ENCODE measurements at places on chromosomes 6 and 20.

DNA sequence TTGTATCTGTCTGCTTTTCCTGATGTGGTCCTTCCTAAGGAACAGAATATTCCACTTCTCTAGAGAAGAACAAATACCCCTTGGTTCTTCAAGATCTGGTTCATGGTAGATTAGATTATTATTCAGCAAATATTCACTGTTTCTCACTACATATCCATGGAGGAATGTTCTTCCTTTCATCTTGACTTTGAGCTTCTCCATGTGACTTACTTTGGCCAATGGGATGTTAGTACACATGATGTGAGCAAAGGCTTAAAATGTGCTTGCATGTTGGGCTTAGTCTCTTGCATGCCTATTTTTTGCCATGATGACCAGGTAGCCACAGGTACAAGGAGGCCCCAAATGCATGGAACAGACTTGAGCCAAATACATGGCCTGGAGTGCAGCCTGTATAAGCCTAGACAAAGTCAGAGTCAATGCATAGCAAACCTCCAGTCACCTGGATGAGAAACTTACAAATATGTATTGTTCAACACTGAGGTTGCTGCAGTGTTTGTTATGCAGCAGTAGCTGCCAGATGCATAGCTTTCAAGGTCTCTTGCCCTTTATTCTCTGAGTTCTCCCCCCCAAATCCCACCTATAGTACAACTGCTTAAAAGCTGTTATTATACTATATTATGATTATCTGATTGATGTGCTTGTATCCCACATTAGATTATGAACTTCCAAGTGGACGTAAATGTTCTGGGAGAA is 50.0 kb upstream of the CHD6 start:
- DNase-seq: no peak

DNA sequence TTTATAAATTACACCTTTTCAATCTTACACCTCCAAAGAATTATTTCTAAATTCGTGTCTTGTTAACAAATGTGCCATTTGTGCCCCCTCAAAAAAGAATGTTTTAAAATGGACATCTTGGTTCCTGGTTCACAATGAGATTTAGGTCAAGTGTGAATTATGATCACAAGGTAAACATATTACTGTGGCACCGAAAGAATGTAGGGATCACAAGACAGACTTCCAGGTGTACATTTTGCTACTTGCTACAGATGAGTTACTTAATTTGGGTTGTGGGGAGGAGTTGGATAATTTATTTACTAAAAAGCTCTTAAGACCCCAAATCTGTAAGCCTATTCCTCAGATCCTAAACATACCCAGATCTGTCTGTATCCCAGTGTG is 25.0 kb upstream of the ADTRP start:
- no peak for DNase-seq

- no peak for DNase-seq
These were observed 16.3 kb downstream of the TRAF3IP2 start for GRCh38 chr6:111589366-111589765.

DNA sequence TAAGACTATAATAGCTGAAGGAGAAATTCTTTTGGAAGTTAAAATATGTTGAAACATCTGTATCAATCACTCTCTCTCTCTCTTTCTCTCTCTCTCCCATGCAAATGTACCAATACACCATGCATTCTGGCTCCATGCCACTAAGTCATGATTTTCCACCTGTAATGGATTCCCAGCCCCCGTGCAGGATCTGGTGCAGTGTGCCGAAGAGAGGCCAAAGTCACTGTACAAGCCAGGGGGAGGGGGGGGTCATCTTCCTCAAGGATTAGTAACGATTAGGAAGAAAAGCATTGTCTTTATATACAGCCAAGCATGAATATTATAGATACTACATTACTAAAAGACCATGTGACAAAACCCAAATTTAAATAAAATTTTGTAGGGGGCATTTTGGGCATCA is 725.1 kb downstream of the KIF16B start:
- DNase-seq: no peak

DNA sequence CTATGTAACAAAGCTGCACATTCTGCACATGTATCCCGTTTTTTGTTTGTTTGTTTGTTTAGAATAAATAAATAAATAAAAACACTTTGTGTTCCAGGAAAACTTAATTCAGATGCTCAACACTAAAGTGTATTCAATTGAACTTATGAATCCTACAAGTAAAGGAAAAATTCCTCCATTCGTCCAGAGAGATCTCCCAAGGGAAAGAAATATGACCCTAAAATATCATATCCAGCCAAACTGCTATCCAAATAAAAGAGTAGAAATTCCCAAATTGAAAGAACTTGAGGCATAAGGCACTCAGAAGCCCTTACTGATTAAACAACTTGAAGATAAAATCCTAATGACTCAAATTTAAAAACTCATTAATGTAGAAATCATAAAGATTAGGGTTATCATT is 90.4 kb downstream of the MOXD1 start:
- DNase-seq: no peak

DNA sequence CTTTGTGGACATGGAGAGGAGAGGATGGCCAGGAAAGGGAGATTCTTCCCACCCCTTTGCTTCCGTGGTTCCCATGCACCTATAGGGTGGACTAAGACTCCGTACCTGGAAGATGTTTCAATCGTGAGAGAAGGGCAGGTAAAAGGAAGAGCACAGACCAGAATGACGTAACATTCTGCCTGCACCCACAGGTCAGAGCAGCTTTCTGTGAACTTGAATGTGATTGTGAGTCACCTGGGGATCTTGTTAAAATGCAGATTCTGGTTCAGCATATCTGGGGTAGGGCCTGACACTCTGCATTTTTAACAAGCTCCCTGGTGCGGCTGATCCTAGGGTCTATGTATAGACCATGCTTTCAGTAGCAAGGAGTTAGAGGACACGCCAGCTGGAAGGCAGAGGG is 164.1 kb upstream of the SGK1 start:
- DNase-seq: no peak

DNA sequence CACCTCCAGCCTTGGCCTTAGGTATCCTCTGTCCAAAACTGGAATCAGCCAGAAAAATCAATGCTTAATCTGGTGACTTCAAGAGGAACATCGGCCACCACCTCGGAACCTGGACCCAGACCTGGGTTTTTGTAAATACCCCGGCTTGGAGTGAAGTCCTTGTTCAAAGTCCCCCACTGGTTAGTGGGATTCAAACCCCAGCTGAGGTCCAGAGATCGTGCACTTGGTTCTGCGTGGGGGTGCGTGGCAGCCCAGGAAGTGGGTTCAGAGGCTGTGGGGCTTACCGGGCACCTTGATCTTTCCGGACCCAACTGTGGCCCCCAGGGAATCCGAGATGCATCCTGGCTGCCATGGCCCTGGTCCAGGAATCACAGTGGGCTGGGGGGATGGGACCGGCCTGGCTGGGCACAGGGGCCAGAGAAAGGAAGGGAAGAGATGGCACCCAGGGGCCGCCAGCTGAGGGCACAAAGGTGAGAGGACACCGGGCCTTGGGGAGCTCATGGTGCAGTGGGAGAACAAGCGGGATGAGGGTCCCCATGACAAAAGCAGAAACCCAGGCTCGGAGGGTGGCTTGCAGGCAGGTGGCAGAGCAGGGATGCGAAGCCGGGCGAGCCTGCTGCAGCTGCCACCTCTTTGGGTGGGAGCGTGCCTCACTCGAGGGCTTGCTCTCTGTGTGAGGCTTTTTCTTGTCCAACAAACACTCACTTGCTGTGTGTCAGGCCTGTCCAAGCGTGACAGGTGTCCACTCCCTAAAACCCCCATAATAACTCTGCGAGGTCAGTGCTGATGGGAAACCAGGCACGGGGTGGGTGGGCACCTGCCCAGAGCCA is 27.7 kb downstream of the ZBP1 start:
- no peak for DNase-seq

DNA sequence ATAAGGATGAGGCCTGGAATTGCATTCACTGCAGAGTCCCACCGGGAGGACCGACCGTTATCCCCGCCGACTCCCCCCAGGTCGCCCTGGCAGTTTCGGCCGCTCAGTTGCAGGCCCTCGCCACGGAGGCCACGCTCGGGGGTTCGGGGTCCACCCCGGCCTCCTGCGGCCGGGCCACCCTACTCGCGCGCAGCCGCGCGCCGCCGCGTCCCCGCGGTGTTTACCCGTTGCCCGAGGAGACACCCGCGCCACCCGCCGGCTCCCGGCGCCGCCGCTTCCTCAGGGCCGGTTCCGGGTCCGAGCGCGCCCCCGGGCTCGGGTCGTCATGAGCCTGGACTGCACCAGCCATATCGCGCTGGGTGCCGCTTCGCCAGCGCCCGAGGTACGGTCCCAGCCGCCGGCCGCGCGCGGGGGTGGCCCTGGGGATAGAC is at the start of gene CCDC170:
Gene CCDC170, plus strand, starts transcription at position 214 of the 431 bp plus-strand sequence. Its CDS starts 112 bp downstream, at position 326.
- DNase-seq: peak; percentile 39

- no peak for DNase-seq
These were observed 565.4 kb downstream of the RFPL4B start for GRCh38 chr6:112912416-112913101.

- DNase-seq: no peak
These were observed 300.5 kb downstream of the TFAP2C start for GRCh38 chr20:56929606-56930005.

GRCh38 chr6:156183678-156184077 is 593.5 kb upstream of the ARID1B start:
- no peak for DNase-seq

DNA sequence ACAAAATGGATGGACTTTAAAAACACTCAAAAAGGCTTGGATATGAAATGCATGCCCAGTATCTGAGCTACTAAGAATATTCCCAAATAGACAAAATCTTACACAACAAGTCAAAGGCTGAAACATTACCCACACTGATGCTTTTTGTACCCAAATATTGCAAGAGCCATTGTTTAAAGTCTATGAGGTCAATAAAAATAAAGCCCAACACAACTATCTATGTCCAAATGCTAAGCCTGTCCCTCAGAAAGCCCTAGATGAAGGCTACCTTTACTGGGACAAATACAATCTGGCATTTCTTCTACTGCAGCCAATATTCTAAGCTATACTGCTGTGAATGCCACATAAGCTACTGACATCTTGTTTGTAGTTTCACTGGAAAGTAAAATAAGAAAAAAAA is 54.3 kb downstream of the RALGAPA2 start:
- DNase-seq: no peak

- DNase-seq: no peak
These were observed 244.3 kb downstream of the PTPRT start for GRCh38 chr20:42945234-42945994.

- no peak for DNase-seq
These were observed 46.9 kb upstream of the ARMH2 start for GRCh38 chr6:24845578-24845977.

DNA sequence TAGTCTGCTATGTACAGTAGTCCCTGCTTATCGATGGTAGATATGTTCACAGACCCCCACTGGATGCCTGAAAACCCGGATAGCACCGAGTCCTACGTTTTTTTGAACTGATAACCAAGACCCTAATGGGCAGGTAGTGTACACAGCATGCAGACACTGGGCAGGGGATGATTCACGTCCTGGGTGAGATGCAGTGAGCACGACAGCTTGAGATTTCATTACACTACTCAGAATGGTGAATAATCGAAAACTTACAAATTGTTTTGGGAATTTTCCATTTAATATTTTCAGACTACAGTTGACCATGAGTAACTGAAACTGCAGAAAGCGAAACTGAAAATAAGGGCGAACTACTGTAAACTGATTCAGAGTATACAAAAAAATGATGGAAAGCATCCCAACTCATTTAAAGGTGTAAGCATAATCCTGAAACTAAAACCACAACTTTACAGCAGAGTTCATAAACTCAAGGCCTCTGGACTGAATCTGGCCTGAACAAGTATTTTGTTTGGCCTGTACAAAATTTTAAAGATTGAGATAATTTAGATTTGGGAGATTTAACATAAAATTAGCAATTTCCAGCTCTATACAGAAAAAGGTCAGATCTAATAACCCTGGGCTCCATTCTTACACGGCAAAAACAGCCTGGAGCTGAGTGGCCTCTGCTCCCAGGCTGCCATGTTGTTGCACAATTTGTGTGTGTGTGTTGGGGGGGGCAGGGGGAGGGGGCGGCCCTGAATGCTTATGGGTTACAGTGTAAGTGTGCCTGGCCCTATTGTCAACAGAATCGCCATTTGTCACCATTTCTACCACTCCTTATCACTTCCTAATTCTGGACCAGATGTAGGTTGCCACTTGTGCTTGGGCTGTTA is 34.9 kb downstream of the RNF24 start:
- DNase-seq: peak; percentile 41

- DNase-seq: no peak
These were observed 46.9 kb downstream of the MMUT start for GRCh38 chr6:49416195-49416594.

DNA sequence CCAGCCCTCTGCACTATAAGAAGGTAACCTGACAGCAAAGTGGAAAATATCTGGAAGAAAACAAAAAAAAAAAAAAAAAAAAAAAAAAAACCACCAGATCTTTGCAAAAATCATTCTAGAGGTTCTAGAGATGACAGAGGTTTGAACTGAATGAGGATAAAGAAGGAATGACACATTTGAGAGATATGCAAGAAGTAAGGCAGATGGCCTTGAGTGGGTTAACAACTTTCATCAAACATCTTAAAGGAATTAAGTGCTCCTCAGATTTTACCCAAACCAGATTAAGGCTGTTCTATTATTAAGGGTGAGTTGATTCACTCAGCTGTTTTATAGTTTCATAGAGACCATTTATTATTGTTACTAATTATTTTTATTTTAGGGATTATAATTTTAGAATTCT is 62.0 kb downstream of the RSPO3 start:
- DNase-seq: no peak

GRCh38 chr6:112636650-112637262 is 289.6 kb downstream of the RFPL4B start:
- DNase-seq: no peak

DNA sequence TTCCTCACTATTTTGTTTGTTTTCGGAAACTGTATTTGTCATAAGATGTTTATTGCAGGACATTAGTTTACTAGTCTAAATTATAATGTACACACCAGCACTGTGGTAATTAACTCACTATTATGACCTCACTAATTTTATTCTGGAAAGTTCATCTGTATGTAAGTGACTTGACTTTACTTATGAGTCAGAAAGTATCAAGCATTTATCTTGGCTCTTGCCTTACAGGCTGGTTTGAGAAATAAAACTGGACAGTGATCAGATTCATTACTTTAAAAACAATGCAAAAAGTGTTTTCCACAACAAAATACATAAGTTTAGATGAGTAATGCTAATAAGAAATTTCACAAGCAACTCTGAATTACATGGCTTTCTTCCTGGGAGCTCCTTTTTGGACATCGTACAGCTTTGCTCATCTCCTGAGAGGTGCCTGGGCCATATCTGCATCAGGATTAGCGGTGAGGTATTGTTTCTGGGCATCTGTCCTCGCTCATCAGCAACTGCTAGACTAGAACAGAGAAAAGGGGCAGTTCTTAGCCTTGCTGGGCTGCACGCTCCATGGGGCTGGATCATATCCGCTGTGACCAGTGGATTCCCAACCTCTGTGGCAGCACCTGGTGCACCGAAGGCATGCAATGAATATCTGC is 179.8 kb downstream of the SOD2 start:
- no peak for DNase-seq

- no peak for DNase-seq
These were observed 35.6 kb downstream of the GNAS start for GRCh38 chr20:58888103-58888502.

GRCh38 chr6:11050731-11051130 is 6.6 kb upstream of the ELOVL2 start:
- DNase-seq: peak; percentile 48

GRCh38 chr6:35061102-35061615 is 80.0 kb downstream of the TCP11 start:
- DNase-seq: no peak
